RPMI7951 (cell line): ENCODE measurements at places on chromosomes 11 and 22. TPM values are rescaled to one million over a fixed set of nuclear protein-coding genes. Genes with fewer than 3 reads are reported as not detected.

GRCh38 chr22:28798810-28799605, 1.4 kb downstream of the XBP1 start:
- DNase-seq = peak; percentile 78

DNA sequence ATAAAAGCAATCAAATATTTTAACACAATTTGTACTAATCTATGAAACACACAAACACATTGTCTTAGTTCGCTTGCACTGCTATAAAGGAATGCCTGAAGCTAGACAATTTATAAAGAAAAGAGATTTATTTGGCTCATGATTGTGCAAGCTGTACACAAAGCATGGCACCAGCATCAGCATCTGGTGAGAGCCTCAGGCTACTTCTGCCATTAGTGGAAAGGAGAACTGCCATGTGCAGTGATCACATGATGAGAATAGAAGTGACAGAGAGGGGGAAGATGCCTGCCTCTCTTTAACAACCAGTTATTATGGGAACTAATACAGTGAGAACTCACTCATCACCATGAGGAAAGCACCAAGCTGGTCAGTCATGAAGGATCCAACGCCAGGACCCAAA, 105.1 kb downstream of the GUCY1A2 start:
- DNase-seq = peak; percentile 21

- no peak for DNase-seq
These were observed 1.6 kb downstream of the MRPL17 start for GRCh38 chr11:6681505-6681904.

DNA sequence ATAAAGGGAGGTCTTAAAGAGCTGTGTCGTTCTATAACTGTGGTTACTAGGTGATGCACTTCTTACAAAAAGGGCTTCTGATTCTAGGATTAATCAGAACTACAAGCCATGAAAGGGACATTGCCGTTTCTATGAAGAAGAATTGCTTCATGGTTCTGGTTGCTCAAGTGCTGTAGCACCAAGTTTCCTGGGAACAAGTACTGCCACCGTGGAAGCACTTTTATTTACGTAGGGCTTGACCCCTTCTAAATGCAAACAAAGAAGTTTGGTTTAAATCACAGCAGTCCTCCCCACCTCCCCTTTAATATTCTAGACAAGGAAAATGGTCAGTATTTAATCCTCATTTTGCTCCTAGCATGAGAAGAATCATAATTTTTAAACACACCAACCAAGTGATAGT, 9.8 kb downstream of the YAP1 start:
- no peak for DNase-seq

GRCh38 chr22:24494528-24495364, at the start of gene UPB1:
Gene UPB1 (plus strand): TSS chr22:24495332. CDS start chr22:24495404, 72 bp downstream.
- no peak for DNase-seq

DNA sequence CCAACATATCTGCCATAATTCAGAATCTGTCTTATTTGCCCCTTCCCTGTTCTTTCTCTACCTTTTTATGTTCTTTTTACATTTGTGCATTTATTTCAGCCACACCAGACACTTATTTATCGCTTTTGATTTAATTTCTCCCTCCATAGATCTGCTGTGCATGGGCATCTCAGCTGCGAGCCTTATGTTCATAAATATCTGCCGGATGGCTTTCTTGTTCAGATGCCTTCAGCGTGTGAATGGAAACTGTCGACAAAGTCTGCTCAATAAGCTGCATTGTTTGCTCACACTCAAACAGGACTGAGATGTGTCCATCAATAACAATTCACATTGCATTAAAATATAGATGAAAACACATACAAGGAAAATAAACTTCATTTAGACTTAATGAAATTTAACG, 374.6 kb upstream of the FAT3 start:
- DNase-seq = no peak

DNA sequence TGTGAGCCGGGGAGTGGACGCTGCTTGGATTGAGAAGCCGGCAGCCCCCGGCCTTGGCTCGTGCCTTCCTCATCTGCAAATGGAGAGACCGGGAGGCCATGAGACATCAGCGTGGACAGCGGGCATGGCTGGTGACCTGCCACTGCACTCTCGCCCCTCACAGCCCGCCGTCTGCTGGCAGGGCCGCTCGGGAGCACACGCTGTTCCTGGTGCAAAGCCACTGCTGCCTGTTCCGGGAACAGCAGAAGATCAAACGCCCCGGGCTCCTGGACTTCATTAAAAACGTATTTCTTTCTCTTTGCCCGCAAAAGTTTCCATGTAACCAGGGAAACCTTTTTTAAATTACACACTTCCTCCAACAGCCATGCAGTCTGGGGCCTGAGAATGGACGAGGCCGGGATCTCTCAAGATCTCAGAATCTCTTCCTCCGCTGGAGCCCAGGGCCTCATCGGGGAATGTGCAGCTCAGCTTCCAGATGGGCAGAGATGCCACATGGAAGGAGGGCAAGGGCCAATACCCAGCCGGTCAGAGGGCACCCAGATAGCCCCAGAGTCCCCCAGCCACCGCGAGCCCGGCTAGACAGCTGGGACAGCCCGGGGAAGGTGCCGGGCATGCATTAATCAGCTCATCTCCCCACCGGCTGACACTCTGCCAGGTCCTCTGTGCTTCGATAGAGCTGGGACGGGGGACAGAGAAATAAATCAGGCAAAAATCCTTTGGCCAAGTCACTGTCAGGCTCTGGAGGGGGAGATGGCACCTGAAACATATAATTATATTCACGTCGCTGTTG, 62.8 kb upstream of the PRR5 start:
- peak; percentile 50 for DNase-seq

GRCh38 chr11:8671193-8671612, 11.3 kb downstream of the TRIM66 start:
- peak; percentile 94 for DNase-seq

- peak; percentile 53 for DNase-seq
These were observed 128.0 kb upstream of the ANO1 start for GRCh38 chr11:69950120-69950519.

DNA sequence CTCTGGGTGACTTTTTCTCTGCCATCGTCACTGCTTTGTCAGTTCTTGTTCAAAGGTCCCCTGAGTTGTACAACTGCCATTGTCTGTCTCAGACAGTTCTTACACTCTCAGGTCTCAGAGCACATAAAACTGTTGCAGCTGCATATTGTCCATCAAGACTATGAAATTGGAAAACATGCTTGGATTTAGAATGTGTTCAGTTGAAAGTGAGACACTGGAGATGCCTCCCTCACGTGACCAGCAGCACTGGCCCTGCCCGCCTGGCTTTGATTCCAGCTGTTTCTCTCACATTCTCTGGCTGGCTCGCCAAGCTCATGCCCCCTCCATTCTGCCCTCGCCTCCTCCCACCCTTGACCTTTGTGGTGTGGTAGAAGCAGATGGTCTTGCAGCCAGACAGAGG, 244.2 kb downstream of the NTM start:
- DNase-seq = no peak

DNA sequence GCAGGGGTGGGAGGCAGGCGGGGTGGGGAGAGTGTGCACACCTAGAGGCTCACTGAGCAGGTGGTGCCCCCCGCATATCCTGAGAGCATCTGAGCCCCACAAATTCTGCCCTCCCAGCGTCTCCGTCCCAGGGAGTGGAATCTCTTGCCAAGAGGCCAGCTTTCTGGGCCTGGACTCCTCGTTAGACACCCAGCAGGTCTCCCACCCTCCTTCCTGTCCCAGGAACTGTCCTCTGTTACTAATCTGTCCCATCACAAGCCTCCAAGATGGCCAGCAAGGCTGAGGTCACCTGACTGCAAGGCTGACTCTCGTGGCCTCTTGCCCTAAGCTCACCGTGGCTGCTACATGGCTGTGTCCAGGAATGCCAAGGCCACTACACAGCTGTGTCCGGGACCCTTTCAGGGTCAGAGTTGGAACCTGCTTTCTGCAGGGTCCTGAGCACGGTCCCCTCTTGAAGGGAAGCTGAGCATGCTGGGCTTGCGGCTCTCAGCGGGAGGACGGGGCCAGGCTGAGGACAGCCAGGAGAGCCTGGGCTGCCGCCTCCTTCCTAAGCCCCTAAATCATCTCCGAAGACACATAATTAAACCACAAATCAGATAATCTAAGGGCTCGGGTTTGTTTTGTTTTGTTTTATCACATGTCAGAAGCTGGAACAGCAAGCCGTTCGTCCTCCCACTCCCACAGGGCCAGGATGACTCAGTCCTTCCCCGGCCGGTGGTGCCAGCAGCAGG, 1327.3 kb downstream of the TBC1D22A start:
- DNase-seq = peak; percentile 73

DNA sequence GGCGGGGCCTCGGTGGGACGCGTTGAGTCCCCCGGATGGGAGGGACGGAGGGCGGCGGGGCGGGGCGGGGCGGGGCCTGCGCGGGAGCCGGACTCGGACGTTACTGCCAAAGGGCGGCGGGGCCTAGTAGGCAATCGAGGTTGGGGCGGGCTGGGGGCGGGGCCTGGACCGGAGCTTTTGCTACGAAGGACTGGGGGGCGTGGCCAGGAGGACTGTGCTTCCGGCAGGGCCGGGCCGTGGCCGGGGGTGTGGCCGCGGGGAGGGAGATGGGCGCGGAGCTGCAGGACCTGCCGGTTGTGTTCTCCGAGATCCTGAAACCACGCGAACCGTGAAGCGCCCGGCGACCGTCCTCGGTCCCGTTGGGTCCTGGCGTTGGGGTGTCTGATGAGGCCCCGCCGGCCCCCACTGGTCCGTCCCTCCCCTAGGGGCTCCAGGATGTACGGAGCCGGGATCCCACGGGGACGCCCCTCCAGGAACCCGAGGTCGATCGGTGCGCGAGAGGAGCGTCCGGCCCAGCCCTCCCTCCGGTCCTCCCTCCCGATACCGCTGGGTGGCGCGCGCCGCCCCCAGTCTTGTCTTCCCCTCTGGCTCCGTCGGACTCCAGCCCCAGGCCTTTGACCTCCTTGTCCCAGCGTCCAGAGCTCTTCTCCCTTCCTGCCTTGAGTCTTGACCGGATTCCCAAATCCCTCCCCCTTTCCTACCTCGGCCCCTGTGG, 648 bp upstream of the NUDT8 start:
- peak; percentile 95 for DNase-seq

DNA sequence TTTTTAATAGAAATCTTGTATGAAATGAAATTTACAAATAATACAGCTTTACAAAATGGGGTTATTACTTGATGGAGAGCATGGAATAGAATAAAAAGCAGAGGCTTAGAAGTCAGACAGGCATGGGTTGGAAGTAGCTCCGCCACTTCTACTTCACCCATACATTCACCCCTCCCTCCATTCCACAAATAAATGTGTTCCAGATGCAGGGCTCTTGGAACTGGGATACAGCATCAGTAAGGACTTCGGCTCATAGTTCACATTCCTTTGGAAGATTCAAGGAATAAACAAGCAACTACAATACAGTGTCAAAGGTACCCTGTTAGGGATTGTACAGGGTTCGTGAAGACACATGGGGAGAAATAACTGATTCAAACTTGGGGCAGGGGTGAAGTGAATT, 156.8 kb downstream of the WNT11 start:
- no peak for DNase-seq

DNA sequence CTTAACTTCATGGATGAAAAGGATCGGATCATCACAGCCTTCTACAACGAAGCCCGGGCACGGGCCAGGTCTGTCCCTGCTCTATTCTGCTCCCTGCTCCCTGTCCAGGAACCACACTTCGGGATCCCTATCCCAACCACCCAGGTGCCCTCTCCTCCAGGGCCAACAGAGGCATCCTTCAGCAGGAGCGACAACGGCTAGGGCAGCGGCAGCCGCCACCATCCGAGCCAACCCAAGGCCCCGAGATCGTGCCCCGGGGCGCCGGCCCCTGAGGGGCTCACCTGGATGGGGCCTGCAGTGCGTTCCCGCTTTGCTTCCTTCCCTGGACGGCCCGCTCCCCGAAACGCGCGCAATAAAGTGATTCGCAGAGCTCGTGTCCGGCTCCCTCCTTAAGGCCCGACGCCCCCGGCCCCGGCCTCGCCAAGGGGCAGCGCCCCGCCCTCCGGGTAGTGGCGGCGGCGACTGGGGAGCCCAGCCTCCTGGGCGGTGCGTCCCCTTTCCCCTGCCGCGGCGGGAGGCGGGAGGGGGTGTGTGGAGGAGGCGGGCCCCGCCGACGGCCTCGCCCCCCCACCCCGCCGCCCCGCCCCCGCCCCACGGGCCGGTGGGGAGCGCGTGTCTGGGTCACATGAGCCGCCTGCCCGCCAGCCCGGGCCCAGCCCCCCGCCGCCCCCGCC, at the start of gene VEGFB:
TSS of gene VEGFB (plus strand) at position 672 of the 674 bp plus-strand sequence. CDS start 250 bp downstream, outside the sequence.
- DNase-seq = peak; percentile 71

DNA sequence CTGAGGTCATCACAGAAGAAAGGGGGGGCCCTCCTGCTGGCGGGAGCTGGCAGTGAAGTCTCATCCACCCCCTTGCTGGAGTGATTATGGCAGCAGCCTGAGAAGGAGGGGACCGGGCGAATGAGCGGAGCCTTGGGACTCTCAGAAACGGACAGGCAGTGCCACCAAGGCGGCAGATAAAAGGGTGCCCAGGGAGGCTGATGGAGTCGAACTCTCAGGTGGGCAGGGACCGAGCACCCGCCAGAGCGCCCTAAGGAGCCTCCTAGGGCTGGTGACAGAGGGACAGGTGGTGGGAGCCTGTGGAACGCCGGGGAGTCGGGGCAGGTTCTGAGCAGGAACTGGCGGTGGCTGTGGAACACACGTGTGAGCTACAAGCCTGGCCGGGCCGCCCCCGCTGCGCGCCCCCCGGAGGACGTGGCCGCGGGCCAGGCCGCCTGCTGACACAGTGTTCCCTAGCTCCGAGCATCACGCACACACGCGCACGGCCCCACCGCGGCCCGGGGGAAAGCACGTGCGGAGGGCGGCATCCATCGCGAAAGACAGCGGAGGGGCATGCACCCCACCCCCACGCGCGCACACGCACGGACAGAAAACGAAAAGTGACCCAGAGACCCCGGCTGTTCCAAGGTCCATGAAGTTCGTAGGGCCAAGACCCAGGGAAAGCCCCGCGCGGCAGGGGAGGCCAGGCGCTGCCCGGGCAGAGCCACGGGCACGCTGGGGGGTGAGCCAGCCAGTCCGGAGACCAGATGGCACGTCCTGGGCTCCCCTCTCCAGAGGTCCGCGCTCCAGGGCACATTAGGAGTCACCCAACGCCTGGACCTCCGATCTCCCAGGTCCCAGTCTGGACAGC, 1.0 kb downstream of the VWCE start:
- peak; percentile 50 for DNase-seq

DNA sequence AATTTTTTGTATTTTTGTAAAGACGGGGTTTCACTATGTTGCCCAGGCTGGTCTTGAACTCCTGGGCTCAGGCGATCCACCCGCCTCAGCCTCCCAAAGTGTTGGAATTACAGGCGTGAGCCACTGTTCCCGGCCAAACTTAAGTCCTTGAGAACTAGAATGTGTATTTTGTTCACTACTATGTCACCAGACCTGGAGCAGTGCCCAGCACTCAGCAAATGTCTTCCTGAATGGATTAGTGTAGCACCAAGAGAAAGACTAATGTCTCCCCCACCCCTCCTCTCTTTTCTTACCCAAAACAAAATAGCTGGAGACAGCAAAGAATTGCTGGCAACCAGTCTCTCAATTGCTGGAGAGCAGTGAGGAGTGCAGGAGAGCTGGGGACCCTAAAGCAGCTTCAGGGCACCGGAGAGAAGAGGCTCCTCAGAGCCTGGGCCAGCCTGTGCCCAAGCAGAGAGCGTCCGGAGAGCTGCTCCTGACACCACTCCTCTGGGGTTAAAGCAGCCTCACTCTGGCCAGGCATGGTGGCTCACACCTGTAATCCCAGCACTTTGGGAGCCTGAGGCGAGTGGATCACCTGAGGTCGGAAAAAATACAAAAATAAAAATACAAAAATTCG, 14.9 kb downstream of the SLC25A18 start:
- peak; percentile 49 for DNase-seq

The TTC12 gene
- 9.1 and 16.3 TPM in 2 replicates for total RNA-seq

The PAMR1 gene
- under 0.01 and 0.24 TPM in 2 replicates for total RNA-seq

The OR51B2 gene
- total RNA-seq = 0.36 TPM in 1 of 2 replicates, not detected in the other

The TPBGL gene
- total RNA-seq = not detected in 2 replicates

The NEFH gene
- under 0.01 and 0.20 TPM in 2 replicates for total RNA-seq

The SCN2B gene
- not detected in 2 replicates for total RNA-seq

The CCDC15 gene
- total RNA-seq = 10.9 and 11.4 TPM in 2 replicates

The FIBP gene
- 141 and 145 TPM in 2 replicates for total RNA-seq

The PLXNB2 gene
- total RNA-seq = 27.6 and 37.1 TPM in 2 replicates

The FAM227A gene
- 1.3 and 2.3 TPM in 2 replicates for total RNA-seq

The KRTAP5-10 gene
- not detected in 2 replicates for total RNA-seq
